ENCODE measurements at places on chromosomes 7 and 10.

DNA sequence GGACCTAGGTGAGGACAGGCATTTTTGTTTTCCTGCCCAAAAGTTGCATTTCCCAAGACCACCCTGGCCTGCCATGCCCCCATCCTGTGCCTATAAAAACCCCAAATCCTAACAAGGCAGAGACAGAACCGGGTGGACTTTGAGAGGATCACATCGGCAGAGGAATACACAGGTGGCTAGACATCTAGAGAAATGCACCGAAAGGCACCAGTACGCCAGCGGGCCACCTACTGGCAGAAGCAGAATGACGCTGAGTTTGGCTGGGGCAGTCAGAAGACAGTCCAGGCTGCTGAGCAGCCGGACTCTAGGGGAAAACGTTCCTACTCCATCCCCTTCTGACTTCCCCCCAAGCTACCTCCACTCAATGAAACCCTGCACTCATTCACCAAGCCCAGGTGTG, 2.8 kb downstream of the AKR1C4 start:
- DNase-seq, result no peak

DNA sequence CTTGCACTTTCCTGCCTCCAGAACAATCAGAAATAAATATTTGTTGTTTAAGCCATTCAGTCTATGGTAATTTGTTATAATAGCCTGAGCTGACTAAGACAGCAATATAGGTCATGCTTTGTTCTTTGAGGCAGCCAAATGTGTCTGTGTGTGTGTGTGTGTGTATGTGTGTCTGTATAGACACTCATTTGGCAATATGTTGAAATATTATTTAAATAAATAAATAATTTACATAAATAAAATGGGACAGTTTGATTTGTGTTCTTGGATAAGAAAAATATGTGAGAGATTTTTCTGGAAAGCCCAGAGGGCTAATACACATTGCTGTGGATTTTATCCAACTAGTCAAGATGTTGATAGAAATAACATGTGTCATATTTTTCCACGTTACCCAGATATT, 140.2 kb downstream of the PTN start:
- DNase-seq, result no peak

GRCh38 chr10:128625926-128626325, 499.7 kb upstream of the MKI67 start:
- DNase-seq, result no peak

- no peak for DNase-seq
Measured at GRCh38 chr7:116337800-116338199, 127.5 kb downstream of the TES start.

GRCh38 chr10:59750155-59750945, 2.9 kb downstream of the MRLN start:
- no peak for DNase-seq

DNA sequence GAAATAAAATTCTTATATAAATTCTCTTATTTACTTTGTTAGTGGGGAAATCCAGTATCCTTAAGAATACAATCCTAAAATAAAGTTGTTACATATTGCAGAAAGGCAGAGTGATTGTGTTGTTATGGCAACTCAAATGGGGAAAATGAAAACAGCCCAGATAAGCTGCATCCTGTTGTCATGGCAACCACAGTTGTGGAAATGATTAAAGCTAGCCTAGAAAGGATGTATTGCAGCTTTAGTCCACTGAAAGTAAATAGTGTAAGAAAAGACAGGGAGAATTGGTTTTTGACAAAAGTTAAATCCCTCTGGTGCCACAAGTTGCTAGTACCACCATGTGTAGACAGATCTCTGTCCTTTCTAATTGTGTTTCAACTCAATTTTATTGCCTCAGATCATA, 43.2 kb downstream of the BTRC start:
- DNase-seq, result peak; percentile 63

- DNase-seq, result no peak
Measured at GRCh38 chr10:96509017-96509641, 4.6 kb downstream of the TLL2 start.

DNA sequence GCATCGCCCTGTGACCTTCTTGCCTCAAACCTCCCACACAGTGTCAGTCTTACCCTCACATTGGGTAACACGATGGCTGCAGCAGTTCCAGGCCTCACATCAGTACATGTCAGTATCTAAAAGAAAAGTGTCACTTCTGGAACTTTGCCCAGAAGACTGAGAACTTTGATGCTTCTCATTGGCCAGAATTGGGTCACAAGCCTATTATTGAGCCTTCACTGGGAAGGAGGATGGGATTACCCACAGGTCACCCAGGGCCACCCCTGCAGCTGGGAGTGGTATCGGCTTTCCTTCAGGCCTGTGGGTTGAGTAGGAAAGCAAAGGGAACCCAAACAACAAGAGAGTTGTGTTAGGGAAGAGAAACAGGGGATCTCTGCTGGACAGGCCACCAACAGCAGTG, 111.5 kb downstream of the NPY start:
- DNase-seq, result no peak

- DNase-seq, result no peak
Measured at GRCh38 chr7:43584195-43584586, 1.3 kb downstream of the STK17A start.

GRCh38 chr7:80039251-80039884, 95.3 kb upstream of the GNAI1 start:
- no peak for DNase-seq

- no peak for DNase-seq
Measured at GRCh38 chr7:101970801-101971200, 153.4 kb downstream of the CUX1 start.

DNA sequence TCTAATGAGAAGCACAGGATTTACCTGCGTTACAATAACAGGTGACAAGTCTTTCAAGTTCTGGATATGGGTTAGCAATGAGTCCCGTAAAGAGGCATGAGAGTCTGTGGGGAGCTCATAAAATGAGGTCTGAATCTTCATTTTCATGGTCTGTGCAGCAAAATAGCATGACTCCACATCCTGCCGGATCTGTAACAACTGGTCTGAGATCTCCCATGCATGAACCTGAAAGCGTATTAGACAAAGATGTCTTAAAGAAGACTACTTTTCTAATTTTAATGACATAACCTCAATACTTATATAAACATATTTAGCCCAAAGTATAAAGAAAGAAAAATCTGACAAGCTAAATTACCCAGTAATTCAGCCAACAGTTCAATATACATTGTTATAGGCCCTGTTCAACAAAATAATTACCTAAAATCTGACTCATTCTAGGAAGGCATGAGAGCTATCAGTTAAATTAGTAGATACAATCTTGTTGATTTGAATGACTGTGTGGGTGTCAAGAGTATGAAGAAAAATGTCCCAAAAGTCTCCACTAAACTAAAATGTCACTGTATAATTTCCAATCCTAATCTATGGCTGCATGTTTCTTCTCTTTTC, 36.9 kb downstream of the TNPO3 start:
- DNase-seq, result no peak

- DNase-seq, result no peak
Measured at GRCh38 chr10:68271196-68271882, 39.4 kb upstream of the ATOH7 start.

DNA sequence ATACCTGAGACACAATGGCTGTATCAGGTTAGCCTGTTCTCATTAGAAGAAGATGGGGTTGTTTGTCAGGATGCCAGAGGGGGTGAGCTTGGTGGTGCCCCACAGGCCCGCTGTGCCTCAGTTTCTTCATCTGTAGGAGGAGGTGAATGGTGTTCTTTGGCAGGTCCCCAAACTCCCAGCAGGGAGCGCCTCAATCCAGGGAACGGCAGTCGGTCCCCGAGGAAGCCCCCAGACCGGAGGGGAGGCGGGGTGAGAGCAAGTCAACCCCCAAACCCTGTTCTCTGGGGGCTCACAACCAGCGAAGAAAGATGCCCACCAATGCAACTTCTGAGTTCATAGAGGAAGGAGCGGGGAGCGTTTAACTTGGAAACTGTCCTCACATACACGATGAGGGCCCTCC, 16.0 kb downstream of the C10orf105 start:
- no peak for DNase-seq

- no peak for DNase-seq
Measured at GRCh38 chr10:129613377-129613980, 146.4 kb downstream of the MGMT start.

- DNase-seq, result no peak
Measured at GRCh38 chr10:66656499-66656898, 269.3 kb upstream of the LRRTM3 start.

DNA sequence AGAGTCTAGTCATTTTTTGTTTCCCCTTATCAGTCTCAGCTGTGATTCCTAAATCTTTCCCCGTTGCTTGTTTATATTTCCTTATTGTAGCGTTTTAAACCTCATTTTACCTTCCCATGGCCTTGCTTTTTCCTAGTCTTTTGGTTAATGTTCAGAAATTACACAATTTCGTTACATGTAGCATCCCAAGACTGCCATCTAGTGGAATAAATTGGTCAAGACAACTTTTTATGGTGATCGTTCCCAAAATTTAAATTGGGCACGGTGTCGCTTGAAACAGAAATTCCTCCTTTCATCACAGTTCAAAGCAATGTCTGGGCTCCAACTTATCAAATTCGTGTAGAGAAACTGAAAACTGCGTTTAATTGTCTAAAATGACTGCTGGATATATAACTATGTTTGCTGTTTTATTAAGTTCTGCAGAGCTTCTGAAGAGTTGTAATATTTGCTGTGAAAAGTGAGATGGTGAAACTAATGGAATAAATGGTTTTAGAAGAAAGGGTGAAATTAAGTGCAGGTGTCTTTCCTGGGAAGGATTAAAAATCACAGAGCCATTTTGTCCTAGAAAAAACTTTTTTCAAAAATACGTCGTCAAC, 370.2 kb downstream of the PHF14 start:
- DNase-seq, result peak; percentile 31

DNA sequence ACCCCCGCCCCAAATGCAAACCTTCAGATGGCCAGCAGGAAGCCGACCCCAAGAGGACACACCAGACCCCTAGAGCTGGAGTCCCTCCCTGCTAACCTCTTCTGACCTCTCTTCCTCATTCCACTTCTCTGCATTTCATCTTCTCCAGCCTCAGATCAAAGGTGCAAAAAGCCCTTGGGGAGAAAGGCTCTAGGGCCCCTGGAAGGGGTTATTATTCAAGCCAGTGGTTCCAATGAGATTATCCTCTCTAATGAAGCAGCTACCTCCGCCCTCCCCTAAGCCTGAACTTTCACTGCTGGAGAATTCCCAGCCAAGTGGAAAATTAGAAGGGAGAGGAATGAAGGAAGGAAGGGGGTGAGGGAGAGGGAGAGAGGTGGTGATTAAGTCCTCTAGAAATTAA, 343.9 kb downstream of the PLXNA4 start:
- no peak for DNase-seq

DNA sequence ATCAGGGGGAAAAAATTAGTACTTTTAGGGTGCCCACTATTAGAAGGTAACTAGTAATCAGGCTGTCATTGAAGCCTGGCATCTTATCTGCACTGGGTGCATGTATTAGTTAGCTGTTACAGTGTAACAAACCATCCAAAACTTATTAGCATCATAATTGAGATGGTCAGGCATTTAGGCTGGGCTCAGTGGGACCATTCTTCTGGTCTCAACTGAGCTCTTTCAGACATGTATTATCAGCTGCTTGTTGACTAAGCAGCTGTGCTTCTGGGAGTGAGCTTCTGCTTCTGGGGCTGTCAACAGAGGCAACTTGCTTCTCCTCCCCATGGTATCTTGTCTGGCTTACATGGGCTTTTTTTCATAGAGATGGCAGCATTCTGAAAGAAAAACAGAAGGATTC, 154.0 kb upstream of the ZNF92 start:
- DNase-seq, result no peak

- no peak for DNase-seq
Measured at GRCh38 chr10:60441515-60441914, 51.8 kb upstream of the ANK3 start.

GRCh38 chr7:48388911-48389310, 217.7 kb downstream of the ABCA13 start:
- DNase-seq, result no peak

GRCh38 chr10:117096599-117097201, 41.4 kb downstream of the VAX1 start:
- no peak for DNase-seq

DNA sequence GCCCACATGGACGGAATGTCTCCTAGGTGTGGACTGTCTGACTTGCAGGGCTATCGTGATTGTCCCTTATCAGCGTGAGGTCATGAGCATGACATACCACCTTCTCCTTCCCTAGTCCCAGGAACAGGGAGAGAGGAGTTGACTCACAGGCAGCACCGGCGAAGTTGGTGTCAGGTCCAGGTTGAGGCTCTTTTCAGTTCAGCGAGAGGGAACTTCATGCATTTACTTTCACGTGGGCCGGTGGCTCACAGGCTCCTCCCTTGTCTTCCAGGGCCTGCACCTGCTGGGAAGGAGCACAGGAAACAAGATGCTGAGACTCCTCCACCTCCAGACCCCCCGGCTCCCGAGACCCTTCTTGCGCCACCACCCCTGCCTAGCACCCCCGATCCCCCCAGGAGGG, 46.1 kb downstream of the PROSER2 start:
- DNase-seq, result no peak

DNA sequence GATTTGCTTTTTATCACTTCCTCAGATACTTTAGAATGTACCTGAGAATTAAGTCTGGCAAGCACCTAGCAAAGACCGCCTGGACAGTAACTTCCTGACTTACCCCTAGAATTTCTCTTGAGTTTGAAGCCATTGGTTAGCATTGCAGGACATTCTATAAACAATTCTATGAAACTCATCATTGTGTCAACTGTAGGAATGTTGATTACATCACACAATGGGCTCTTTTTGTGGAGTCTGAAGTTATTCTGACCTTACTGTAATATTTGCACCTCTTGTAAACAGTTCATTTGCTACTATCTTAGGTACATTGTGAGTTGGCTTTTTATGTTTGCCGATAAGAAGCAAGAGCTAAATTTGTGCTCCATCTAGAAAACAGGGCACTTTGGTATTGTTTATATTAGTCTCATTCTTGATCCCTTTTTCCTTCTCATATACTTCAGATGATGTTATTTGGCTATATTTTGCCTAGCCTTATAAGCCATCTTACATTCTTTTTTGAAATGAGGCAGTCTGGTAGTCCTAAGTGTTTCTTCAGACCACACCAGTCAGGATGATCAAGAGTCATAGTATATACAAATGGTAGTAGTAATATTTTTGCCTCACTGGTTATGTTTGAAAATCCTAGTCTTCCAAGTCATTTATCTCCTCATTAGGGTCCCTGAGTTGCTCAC, 52.4 kb downstream of the CASD1 start:
- no peak for DNase-seq

- no peak for DNase-seq
Measured at GRCh38 chr7:158270106-158270775, 317.4 kb downstream of the PTPRN2 start.

DNA sequence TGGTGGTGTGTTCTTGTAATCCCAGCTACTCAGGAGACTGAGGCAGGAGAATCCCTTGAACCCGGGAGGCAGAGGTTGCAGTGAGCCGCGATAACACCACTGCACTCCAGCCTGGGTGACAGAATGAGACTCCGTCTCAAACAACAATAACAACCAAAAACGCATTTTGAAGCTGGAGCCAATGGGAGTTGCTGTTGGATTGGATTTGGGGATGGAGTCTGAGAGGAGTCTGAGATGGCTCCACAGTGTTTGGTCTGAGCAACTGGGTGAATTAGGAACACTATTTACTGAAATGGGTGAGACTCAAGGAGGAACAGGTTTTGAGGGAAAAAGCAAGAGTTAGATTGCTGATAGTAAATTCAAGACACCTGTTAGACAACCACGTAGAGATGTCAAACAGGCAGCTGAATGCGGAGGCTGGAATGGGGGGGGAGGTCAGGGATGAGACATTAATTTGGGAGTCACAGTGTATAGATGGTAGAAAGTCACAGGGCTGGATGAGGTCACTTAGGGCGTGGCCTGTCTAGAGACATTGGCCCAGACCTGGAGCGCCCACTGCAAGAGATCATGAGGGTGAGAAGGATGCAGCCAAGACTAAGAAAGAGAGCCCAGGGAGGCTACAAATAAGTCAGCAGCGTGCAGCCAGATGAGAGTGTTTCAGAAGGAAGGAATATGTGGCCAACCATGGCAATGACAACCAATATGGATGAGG, 56.4 kb downstream of the CYCS start:
- DNase-seq, result no peak
